ENCODE measurements at places on chromosomes 2 and 18. TPM values are rescaled to one million over a fixed set of nuclear protein-coding genes. Genes with fewer than 3 reads are reported as not detected.

The NEU2 gene
- total RNA-seq = not detected

The MAP3K19 gene
- total RNA-seq = not detected

The HOXD8 gene
- not detected for total RNA-seq

The COBLL1 gene
- 7.4 TPM for total RNA-seq

The ARHGAP25 gene
- 2.5 TPM for total RNA-seq

The PKDCC gene
- total RNA-seq = 32.8 TPM

GRCh38 chr2:98917031-98917471 lies 19.0 kb downstream of the CRACDL start:
- DNase-seq = no peak

GRCh38 chr18:24586662-24587360 lies 126.4 kb downstream of the HRH4 start:
- DNase-seq = peak; percentile 22

- peak; percentile 52 for DNase-seq
These were observed 220.6 kb downstream of the SRBD1 start for GRCh38 chr2:45390441-45390840.

DNA sequence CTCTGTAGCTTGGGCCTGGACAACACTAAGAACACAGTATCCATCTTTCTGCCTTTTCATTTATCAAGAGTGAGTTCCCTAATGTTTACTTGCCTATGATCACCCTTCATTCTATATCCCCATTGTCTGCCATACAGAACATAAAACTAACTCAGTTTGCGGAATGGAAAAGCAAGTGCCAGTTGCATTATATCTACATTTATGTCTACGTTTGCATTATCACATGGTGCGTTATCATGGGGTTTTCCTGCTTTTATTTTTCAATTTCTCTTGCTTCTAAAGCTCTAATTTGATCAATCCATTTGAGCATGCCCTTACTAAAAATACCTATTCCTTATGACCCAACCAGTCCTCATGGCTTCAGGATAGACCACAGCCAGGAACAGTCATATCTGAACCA lies 421.6 kb upstream of the VWC2L start:
- no peak for DNase-seq

- no peak for DNase-seq
These were observed 235.3 kb upstream of the ERBB4 start for GRCh38 chr2:212773808-212774339.

Data from GM23338 (cell line).